ENCODE measurements at places on chromosomes 5 and 9.
A peak's percentile ranks its signal among the peaks of the same experiment; 100 is the strongest.

- no peak for DNase-seq
These were observed 1605.7 kb upstream of the CDH6 start for GRCh38 chr5:29587832-29588231.

DNA sequence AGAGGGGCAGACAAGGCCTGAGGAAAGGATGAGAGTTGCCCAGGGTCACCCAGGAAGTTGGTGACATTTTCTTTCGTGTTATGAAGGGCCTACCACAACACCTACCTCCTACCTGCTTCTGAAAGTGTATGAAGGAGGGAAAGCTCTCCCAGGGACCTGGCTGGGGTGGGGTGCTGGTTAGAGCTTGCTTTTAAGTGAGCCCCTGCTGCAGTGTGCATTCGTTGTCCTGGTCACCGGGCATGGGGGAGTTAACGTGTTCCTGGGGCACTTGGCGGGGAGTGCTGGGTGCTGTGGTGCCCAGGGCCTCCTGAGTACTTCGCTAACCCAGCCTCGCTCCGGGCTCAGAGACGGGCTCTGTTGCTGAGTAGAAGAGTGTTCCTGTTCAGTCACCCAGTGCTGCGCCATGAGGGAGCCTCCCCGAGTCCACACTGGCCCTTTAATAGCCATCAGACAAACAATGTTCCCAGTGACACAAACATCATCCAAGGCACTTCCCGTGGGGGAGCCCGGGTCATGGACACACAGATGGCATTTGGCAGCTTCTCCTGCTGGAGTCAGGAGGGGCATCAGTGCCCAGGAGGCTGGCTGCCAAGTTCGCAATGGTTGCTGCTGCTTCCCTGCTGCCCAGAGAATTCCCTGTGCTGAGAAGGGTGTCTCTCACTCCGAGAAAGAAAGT lies 85.7 kb downstream of the AMBP start:
- peak; percentile 9 for DNase-seq

GRCh38 chr9:32706004-32706724 lies 70.7 kb upstream of the TAF1L start:
- no peak for DNase-seq

- DNase-seq = no peak
These were observed 180.2 kb downstream of the DENND1A start for GRCh38 chr9:123749580-123750202.

Measured in glutamatergic neuron (in vitro differentiated cells).